Stimulated activated CD8-positive, alpha-beta memory T cell treated with anti-CD3 and anti-CD28 coated beads, Interleukin-7, amount 100 ng/mL, for 1 hour (primary cell): ENCODE measurements at places on chromosomes 13 and 19.

DNA sequence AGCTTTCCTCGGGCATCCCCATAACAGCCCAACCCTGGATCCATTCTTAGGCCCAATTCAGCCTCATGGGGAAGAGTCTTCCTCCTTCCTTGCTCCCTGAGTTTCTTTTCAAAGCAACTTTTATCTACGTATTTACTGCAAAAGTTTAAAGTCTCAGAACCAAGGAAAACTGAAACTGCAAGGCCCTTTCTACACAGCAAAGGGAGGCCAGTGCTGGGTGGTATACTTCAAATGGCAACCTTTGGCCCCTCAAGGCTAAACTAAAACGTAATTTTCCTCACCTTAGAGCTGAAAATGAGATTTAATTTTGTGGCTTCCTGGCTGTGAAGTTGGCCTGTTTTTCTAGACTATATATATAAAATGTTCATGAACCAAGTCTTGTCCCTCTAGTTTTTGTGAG lies 5.6 kb downstream of the CDX2 start:
- DNase-seq, result no peak

GRCh38 chr19:17347361-17347760 lies 10.0 kb downstream of the GTPBP3 start:
- no peak for DNase-seq

DNA sequence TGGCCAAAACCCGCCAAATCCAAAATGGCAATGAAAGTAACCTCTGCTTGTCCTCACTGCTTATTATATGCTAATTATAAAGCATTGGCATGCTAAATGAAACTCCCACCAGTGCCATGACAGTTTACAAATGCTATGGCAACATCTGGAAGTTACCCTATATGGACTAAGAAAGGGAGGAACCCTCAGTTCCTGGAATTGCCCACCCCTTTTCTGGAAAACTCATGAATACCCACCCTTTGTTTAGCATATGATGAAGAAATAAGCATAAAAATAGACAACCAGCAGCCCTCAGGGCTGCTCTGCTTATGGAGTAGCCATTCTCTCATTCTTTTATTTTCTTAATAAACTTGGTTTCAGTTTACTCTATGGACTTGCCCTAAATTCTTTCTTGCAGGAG lies 269.8 kb downstream of the OLFM4 start:
- DNase-seq, result no peak

DNA sequence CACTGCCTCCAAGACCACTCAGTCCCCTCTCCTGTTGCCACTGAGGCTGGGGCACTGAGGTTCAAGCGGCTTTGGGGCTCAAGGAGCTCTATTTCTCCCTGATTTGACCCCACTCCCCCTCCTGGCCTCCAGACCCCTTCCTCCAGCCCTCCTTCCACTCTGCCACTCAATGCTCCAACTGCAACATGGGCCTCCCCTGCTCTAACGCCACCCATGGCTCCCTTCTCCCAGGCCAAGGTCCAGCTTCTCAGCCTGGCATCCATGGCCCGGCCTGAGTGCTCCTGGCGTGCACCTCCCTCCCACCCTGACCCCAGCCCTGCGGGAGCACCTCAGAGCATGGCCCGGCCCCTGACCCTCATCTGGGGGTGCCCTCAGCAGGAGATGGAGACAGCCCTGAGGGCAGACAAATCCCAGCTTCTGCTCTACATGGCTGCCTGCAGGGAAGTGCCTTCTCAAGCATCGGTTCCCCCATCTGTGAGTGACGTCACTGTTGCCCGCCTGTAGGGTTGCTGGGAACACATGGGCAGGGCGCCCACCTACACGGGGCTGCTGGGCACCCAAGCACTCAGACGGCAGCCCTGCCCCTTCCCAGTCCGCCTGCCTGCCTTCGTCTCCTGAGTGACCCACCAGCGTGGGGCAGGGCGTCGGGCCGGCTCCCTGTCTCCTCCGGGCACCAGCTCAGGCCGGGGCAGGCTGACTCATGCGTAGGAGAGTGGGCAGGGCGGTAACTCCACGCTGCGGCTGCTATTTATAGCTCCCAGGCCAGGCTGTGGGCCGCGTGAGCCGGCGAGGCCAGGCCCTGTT lies 1.6 kb upstream of the DIRAS1 start:
- no peak for DNase-seq

DNA sequence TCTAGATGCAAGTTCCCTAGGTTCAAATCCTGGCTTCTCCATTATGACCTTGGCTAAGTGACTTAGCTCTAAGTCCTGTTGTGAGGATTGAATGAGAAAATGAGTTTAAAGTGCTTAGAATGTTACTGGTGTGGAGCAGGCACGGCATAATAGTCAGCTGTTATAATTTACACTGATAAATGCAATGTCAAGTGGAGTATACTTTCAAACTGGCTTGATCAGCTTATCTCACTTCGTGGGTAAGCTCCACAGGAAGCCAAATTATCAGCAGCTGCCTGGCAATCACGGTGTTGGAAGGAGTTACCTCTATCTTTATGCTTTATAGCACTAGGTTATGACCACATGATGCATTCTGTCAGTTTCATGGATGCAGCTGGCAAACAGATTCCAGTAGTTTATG lies 272.8 kb downstream of the OLFM4 start:
- DNase-seq, result no peak

DNA sequence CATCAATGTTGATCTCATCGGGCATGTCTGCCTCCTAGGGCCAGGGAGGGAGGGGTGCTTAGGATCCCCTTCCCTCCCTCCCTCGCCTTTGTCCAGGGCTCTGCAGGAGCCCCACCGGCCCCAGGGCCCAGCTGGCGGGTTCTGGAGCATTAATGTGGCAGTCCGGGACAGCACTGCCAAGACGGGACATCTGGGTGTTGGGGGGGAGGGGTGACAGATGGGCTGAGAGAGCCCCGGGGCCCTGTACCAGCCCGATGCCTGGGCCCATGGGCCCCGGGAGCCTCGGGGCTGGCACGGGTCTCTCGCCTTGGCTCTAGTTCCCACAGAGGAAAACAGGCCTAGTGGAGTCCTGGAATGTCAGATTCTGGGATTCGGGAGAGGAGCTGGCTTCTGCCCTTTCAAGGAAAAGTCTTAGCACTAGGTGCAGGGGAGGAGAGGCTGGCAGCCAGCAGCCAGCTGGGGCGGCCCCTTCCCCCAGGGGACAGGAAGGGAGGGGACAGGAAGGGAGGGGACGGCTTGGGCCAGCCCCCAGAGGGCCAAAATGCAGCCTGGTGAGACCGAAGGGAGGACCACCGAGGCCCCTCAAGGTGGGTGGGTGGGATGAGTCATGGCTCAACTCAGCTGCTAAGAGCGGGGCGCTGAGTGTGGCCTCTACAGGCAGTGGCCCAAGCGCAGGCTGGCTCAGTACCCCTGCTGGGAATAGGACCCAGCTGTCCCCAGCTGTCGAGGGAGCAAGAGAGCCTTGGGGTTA lies 3.1 kb downstream of the PPP1R14A start:
- no peak for DNase-seq

DNA sequence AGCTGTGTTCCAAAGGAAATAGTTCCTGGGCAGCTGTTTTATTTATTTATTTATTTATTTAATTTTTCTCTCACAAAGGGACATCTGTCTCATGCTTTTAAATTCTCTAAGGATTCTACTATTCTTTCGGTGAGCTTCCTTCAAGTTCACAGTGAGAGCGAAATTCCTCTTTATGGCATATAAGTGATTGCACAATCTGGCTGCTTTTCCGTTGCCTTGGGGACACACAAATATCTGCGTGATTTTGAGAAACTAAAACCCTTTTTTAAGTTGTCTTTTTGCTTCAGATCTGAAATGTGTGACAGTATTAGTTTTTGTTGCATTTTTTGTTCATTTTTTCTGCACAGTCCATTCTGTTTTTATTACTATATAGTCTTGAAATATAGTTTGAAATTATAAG lies 19.2 kb downstream of the ZNF486 start:
- no peak for DNase-seq

DNA sequence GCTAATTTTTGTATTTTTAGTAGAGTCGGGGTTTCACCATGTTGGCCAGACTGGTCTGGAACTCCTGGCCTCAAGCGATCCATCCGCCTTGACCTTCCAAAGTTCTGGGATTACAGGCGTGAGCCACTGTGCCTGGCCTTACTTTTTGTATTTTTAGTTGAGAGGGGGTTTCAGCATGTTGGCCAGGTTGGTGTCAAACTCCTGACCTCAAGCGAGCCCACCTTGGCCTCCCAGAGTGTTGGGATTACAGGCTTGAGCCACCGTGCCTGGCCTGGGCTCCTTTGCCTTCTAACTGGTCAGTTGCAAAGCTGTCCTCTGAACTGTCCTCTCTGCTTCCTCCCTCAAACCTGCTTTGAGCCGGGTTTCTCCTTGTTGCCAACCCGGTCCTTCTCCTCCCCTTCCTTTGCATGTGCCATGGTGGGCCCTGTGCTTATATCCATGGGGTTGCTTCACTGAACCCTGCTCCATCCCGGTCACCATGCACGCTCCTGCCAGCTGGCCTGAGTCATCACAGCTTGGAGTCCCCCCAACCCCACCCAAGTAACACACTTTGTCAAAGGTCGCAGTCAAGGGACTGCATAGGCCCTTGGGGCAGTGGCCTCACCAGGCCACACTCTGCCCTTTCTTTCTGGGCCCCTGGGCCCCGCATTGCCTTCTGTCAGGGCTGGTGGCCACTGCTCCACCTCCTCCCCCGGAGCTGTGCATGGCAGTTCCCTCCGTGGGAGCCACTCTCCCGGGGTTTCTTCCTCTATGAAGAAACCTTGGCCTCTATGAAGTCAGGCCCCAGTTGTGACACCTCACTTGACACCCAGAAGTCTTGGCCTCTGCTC lies 21.2 kb downstream of the WTIP start:
- DNase-seq, result no peak

- no peak for DNase-seq
Observed at GRCh38 chr13:44040070-44040817, 160.5 kb downstream of the LACC1 start.

DNA sequence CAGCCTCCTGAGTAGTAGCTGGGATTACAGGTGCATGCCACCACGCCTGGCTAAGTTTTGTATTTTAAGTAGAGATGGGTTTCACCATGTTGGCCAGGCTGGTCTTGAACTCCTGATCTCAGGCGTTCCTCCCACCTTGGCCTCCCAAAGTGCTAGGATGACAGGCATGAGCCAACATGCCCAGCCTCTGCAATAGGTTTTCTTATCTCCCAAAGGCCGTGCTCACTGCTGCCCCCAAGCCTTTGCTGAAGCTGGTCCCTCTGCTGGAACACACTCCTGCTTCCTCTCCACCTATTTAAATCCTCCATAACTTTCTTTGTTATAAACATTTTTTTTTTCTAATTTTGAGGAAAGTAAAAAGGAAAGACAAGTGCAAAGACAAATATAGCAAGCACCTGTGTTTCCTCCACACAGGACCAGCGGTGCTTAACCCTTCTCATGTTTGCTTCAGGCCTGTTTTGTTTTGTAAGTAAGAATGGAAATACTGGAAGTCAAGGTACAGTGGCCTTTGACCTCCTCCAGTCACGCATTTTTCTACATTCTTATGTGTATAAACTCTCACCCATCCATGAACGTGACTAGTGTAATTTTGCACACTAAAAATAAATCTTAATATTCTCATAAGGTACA lies 14.5 kb upstream of the TNFAIP8L1 start:
- no peak for DNase-seq

GRCh38 chr13:57857945-57858344 lies 226.4 kb downstream of the PCDH17 start:
- no peak for DNase-seq

DNA sequence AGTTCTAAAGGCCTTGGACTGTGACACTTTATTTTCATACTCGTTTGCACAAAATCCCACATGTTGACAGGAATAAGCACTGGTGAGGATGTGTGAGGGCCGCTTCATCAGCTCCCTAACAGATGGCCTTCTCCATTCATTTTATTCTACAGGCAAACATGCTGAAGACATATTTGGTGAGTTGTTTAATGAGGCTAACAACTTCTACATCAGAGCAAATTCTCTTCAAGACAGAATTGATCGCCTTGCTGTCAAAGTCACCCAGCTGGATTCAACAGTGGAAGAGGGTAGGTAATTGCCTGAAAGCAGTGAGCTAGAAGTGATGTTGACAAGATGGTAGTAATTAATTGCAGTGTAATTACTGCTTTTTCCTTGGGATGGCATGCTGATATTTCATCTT lies 95.7 kb downstream of the GPR12 start:
- DNase-seq, result no peak

DNA sequence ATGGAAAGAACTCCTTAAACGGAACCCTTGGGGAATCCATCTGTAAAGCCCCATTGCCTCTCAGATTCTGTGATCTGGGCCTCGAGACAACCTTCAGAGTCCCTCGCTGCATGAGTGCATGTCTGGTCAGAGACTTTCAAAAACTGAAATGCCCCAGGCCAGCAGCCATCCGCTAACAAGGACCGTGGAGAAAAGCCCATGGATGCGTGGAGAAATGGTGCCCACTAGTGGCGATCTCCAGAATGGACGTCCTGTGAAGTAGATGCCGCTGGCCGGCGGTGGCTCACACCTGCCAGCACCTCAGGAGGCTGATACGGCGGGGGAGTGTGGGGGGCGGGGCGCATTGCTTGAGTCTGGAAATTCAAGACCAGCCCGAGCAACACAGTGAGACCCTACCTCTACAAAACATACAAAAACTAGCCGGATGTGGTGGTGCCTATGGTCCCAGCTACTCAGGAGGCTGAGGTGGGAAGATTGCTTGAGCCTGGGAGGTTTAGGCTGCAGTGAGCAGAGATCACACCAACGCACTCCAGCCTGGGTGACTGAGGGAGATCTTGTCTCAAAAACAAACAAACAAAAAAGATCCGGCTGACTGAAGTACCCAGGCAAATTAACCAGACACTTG lies 7.9 kb upstream of the CDC16 start:
- peak; percentile 82 for DNase-seq

DNA sequence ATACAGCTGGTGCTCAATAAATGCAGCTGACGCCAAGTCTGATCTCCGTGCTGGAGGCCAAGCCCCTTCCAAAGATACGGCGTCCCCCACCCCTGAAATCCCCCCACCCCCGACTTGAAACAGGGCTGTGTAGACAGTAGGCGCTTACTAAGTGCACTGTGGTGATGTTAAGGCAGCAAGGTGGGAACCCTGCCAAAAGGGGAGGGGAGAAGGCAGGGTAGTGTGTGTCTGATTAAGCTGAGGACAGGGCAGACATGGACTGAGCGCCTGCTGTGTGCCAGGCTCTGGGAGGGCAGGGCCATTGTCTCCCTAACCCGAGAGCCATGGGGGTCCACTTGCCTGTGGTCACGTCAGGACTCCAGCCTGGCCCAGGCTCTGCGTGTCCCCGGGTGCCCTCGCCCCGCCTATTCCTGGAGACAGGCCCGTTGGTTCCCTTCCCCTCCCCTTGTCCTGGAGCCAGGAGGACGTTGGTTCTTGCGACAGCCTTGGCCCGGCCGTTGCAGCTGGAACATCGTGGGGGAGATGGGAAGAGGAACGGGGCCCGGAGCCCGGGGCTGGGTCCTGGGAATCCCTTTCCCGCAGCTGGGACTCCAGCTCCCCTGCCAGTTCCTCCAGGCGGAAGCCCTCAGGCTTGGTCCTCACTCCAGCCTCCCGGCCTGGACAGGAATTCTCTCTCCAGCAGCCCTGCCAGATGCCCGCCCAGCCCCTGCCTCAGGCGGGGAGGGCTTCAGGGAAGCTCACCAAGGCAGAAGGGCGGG lies 1.7 kb upstream of the ELANE start:
- DNase-seq, result no peak

- no peak for DNase-seq
Observed at GRCh38 chr19:52621376-52621775, 16.8 kb downstream of the ZNF83 start.
